ENCODE measurements at places on chromosomes 6 and 20.

- DNase-seq: no peak
Measured at GRCh38 chr6:112216662-112217551, 37.5 kb downstream of the LAMA4 start.

- DNase-seq: no peak
Measured at GRCh38 chr6:6826961-6827360, 238.4 kb downstream of the LY86 start.

- no peak for DNase-seq
Measured at GRCh38 chr6:24854077-24854666, 55.5 kb upstream of the ARMH2 start.

DNA sequence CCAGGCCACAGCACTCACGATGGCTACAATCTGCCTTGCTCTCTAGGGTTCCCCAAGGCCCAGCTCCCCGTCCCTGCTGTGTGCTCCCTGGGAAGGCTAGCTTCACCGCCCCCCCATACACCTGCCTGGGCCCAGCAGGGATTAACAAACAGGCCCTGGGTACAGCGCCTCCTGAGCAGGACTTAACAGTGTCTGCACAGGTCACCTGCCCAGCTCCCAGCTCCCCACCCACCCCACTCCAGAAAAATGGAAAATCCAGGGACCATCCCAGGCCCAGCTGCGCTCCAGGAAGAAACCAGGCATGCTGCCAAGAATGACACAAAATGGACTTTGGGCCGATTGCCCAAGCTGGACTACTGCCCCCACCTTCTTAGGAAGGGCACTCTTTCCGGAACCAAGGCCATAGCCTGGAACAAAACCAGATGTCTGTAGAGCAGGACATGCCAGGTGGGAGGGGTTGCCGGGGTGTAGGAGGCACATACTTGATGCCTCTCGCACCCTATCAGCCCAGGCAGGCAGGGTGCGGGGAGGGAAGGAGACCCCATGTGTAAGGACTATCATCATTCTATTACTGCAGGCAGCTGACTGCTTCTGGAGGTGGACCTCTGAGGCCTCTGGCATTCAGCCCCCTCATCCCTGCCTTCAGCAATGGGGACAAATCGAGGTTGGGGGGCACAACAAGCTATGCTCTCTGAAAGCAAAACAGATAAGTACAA is 104.9 kb downstream of the SNX5 start:
- no peak for DNase-seq

DNA sequence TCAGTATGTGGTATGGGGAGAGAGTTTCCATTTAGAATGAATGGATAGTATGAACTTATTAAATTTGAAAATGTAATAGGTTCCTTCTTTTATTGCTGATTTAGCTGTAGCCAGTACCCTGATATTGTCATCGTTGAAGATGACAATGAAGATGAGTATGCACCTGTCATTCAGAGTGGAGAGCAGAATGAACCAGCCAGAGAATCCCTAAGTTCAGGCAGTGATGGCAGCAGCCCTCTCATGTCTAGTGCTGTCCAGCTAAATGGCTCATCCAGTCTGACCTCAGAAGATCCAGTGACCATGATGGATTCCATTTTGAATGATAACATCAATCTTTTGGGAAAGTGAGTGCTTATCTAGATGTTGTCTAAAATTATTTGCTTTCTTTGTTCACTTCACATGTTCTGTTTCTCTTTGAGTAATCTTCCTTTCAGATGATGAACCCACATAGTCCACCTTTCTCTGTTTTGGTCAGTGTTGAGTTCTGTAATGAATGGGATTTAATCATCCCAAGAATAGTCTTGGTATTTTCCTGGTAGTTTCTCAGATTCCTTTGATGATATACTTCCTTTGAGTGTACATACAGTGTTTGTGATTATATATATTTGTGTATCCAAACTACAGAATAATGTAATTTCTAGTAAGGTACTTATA is 23.3 kb downstream of the HSF2 start:
- DNase-seq: no peak

DNA sequence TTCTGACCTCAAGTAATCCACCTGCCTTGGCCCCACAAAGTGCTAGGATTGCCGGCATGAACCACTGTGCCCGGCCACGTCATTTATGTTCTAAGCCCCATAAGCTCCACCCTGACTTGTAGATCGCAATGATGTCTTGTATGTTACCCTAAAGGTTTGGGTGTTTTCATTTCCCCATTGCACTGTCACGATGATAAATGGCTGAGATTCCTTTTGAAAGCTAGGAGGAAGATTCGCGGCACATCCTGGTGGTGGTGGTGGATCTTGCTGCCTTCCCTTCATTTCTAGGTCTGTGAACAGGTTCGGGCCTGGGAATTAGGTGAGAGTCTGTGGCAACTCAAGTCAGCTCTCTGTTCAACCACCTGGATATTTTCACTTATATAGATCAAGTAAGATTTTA is 28.3 kb downstream of the MUC22 start:
- no peak for DNase-seq

DNA sequence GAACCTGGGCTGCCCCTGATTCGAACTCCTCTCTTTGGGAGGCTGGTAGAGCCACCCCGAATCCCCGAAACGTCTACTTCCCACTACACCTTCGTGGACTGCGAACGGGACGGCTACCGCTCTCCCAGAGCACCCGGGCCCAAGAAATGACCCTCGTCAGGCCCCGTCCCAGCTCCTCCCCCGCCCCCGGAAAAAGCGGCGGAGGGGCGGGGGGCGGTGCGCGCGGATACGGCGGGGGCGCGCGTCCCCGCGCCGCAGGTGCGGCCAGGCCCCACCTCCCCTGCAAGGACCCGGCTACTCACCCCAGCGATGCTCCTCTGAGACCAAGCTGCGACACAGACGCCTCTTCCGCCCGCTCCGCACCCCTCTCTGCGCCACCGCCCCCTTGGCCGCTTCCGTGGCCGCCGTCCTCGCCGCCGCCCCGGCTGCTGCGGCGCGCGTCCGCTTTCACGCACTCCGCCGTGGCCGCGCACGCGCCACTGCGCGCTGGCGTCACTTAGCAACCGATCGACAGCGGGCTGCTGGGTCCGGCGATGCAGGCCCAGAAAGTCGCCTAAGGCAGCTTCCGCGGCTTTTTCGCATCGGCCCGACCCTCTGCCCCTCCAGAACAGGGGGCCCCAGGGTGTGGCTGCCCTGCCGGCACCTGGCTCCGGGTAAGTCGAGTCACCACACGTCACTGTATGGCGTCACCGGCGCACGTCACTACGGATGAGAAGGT is at the start of gene BTBD9:
Gene BTBD9, minus strand, starts transcription at position 432 of the 718 bp plus-strand sequence.
- peak; percentile 88 for DNase-seq

GRCh38 chr6:5095236-5095635 is 10.1 kb downstream of the PPP1R3G start:
- DNase-seq: no peak

DNA sequence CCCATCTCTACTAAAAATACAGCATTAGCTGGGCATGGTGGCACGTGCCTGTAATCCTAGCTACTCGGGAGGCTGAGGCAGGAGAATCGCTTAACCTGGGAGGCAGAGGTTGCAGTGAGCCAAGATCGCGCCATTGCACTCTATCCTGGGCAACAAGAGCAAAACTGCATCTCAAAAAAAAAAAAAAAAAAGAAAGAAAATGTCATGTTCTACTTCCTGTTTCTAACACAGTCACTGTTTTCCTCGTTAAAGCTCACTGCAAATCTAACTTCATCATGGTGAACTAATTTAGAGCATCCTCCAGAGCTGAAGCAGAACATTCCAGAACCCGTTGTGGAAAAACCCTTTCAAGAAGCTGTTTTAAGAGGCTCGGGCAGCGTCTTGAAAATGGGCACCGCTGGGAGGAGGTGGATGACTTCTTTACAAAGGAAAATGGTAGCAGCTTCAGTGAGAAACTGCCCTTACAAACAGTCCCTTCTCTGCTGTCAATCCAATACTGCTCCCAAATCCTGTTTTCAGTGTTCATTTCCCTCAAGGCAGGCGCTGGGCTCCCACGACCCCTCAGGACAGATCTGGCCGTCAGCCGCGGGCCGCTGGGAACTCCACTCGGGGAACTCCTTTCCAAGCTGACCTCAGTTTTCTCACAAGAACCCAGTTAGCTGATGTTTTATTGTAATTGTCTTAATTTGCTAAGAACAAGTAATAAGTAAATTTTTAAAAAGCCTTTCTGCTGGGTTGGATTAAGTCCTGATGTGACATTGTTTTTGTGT is 12.5 kb downstream of the CTSZ start:
- no peak for DNase-seq

DNA sequence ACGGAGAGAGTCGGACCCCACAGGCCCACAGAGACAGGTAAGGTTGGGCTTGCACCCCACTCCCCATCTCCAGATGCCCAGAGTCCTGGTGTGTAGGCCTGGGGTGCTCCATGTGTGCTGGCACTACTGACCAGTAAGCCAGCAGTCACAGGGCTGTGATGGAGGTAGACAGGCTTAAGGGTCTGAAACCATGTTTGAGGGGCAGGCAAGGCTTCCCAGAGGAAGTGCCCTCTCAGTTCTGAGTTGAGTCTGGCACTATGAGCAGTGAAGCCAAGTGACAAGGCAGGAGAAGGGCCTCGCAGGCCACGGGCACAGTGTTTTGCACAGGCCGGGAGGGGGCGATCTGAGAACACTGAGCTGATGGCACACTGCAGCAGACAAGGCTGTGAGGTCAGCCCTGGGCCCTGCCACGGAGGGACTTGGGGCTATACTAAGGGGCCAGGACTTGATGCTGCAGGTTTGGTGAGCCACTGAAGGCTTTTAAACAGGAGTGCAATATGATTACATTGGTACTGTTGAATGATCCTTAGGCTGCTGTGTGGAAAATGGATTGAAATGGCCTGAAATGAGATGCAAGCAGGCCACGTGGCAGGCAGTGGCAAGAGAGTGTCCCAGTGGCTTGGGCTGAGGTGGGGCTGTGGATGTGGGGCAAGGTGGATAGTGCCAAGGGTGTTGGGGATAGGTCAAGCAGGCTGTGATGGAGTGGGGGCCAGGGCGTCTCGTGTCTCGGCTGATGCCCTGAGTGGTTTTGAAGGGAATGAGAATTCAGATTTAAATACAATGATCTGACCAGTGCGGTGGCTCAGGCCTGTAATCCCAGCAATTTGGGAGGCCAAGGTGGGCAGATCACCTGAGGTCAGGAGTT is 20.3 kb downstream of the TTBK1 start:
- peak; percentile 83 for DNase-seq

- DNase-seq: no peak
Measured at GRCh38 chr6:38714239-38715015, 684 bp upstream of the DNAH8 start.

GRCh38 chr20:22866812-22867341 is 168.2 kb upstream of the SSTR4 start:
- no peak for DNase-seq

DNA sequence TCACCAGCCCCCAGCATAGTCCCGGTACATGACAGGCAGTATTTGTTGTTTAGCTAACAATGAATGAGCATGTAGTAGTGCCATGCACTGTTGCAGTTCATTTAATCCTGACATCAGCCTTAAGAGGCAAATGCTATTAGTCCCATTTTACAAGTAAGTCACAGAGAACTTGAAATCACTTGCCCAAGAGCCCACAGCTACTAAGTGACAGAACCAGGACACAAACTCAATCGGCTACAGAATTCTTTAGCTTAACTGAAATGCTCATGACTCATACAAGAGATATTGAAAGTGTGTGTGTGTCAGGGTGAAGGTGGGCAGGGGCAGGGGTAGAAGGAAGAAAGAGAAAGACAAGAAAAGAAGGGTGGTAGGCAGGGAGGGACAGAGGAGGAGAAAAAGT is 52.7 kb downstream of the UNC5CL start:
- DNase-seq: no peak

DNA sequence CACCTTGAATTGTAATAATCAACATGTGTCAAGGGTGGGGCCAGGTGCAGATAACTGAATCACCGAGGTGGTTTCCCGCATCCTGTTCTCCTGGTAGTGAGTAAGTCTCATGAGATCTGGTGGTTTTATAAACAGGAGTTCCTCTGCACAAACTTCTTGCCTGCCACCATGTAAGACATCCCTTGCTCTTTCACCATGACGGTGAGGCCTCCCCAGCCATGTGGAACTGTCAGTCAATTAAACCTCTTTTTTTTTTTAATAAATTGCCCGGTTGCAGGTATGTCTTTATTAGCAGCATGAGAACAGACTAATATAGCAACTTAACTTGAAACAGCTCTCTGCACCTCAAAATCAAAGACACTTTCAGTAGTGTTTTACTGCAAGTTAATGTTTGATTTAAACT is 121.6 kb downstream of the OGFRL1 start:
- no peak for DNase-seq

DNA sequence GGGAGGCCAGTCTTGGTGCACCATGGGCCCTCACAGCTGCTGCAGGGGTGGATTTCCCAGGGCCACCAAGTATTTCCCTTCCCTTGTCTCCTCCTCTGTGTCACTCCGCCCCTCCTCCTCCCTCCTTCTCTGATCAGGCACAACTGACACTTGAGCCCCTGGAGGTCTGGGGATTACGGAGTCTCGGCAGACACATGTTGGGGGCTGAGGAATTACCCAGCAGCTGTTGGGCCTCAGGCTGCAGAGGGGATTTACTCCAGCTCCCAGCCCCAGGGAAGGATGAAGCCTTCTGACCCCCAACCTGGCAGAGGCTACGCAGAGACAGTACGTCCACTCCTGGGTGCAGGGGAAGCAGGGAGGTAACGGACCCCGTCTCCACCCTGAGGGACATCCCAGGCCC is 420.5 kb upstream of the SULF2 start:
- DNase-seq: peak; percentile 83

DNA sequence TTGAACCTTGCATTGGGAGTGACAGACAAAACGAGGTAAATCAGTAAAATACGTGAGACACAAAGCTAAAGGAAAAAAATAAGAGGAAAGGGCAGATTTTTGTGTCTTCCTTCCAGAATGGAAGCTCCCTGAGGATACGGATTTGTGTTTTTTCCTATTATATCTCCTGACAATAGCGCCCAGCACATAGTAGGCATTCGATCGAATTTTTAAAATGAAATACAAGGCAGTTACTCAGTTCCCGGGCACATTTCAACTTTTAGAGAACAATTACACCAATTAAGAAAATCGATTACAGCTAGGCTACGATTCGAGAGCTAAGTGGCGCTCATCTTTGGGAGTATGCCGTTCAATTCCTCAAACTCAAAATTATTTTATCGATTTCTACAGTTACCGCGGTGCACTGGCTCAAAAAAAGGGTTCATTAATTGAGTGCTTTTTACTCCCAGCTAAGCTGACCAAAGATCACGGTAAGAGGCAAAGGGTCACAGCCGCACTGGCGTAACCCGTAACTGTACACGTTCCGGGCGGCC is 443 bp downstream of the RMND1 start:
- no peak for DNase-seq

- peak; percentile 49 for DNase-seq
Measured at GRCh38 chr6:139539852-139540251, 165.4 kb upstream of the CITED2 start.

DNA sequence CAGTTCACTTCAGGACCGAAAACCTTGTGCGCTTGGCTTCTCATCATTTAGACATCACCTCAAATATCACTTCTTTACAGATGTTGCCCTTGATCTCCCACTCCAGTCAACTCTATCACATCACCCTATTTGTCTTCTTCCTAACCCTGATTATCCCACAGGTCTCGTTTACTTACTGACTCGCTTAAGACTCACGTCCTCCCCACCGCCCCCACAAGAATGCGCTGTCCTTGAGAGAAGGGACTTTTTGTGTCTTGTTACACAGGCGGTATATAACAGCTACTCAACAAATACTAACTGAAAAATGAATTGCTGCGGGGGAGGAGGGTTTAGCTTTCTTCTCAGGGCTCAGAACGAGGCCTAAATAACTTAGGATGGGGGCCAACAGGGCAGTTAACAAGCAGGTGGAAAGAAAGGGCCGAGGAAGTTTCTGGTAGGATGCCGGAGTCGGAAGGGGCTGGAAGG is 527 bp downstream of the TOMM34 start:
- no peak for DNase-seq
